ENCODE measurements at places on chromosomes 1 and 21.
A peak's percentile ranks its signal among the peaks of the same experiment; 100 is the strongest.

DNA sequence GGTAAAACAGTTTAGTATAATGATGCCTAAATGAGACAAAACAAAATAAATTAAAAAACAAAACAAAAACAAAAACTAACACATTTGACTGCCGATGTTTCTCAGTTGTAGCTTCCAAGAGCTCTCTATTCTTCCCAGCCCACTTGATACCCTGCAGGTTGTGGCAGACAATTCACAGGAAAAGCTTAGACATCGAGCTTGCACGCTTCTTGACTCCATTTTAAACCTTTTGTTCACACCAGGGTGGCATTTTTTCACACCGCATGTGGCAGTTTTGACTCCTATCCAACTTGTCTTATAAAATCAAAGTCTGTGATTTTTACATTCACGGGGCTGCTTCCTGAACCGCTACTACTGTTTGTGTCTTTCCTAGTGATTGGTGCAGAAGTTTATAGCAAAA lies 575.9 kb downstream of the USP25 start:
- DNase-seq = no peak

GRCh38 chr1:237241038-237241437 lies 199.1 kb downstream of the RYR2 start:
- DNase-seq = no peak

GRCh38 chr1:40877698-40878097 lies 15.5 kb upstream of the CITED4 start:
- peak; percentile 74 for DNase-seq

DNA sequence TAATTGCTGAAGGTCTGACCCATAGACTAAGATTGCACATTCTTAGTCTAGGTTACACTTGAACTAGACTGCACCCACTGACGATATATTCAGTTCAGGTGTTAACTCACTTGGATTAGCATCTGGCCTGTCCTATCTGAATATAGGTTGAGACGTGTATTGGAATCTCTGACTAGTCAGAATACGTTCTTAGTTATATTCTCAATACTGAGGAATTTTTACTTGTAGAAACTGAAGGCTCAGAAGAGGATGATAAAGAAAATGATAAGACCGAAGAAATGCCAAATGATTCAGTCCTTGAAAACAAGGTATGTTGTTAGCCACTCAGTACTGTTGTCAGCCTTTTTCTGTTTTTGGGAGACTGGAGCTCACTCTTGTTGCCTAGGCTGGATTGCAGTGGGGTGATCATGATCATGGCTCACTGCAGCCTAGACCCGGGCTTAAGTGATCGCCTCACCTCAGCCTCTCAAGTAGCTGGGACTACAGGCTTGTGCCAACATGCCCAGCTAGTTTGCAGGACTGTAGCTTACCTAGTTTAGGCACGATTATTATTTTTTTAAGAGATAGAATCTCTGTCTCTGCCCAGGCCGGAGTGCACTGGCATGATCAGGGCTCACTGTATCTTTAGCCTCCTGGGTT lies 10.8 kb downstream of the CCDC17 start:
- no peak for DNase-seq

- no peak for DNase-seq
These were observed 226.4 kb upstream of the DPYD start for GRCh38 chr1:98147280-98147679.

DNA sequence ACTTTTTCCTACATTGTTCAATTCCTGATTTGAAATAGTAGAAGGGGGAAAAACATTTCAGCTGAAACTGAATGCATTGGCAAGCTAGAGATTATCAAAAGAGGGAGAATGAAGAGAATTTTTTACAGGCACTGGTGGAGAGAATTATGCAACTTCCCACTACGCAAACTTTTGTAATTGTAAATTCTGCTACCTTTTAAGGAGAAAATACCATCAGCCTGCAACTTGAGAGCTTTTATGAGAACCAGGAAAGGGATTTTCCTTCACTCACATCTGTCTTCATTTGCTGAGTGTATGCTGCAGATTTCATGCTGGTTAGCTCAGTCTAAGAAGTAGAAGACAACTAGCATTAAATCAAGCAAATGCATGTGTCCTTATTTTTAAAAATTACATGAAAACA lies 43.7 kb downstream of the ADAMTS1 start:
- peak; percentile 10 for DNase-seq

- no peak for DNase-seq
These were observed 73.5 kb downstream of the CD46 start for GRCh38 chr1:207825409-207825695.

DNA sequence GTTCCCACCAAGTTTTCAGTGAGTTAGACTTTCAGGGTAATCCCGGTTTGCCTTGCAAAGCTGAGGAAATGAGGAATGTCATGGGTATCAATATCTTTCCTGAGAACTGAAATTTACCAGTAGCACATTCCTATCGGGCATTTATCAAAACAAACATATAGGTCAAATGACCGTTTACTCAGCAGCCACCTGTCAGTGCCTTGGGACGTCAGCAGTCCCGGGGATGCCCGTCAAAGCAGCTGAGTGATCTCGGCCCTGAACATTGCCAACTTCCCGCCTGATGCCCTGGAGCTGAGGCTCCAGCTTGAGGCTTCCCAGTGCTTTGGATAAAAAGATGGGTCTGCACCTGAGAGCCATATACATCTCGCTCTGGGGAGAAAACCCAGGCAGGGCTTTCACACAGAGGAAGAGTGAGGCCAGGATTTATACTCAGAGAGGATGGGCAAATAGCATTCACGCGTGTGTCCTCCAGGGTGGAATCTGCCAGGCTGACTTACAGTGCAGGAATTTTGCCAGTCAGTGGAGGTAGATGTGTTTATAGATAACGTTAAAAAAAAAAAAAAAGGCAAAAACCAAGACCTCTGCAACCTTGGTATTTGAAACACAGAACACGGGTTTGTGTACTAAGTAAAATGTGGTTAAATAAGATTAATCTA lies 435.7 kb upstream of the VAMP3 start:
- peak; percentile 22 for DNase-seq

DNA sequence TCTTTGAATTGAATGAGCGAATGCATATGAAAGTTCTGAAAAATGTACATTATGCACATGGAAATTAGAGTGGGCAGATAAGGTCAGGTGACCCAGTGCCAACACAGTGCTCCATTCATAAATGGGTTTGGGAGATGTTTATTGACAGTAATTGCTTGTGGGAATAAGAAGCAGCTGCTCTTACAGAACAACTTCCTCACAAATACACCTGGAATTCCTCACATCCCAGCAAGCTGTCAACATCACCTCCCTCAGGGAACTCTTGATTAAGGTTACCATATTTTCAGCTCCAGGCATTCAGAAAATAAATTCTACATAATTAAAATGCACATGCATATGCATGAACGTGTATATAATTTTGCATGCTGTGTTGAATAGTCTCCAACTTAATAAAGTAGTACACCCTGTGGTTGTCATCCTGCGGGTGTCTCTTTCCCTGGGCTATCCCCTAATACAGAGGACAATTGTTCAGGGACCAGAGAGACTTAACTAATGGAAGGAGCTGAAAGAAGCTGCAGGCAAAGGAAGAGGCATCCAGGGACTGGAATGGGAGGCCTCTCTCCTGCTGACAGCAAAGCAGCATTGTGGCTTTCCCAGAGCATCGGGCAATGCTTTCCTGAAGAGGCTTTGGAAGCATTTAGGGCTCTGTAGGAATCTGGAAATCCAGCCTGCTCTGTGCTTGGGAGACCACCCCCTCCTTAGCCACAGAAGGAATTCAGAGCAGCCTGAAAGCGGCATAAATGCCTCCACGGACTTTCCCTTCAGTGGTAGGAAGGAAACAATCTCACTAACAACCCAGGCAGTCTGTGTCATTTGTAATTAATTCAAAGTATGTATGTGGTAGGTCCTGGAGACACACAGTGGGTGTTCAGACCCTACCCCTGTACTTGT lies 55.2 kb upstream of the GNG12 start:
- no peak for DNase-seq

GRCh38 chr1:89609781-89610456 lies 23.0 kb upstream of the LRRC8C start:
- no peak for DNase-seq

GRCh38 chr21:35201288-35201687 lies 152.2 kb upstream of the RUNX1 start:
- DNase-seq = no peak

GRCh38 chr1:245600658-245601057 lies 445.9 kb downstream of the KIF26B start:
- no peak for DNase-seq

- no peak for DNase-seq
These were observed 1632.3 kb downstream of the KCNT2 start for GRCh38 chr1:194975913-194976312.

Measured in HTR-8/SVneo (cell line).